ENCODE measurements at places on chromosomes 11 and 22.
A peak's percentile ranks its signal among the peaks of the same experiment; 100 is the strongest.

GRCh38 chr11:19441288-19441687, 200.5 kb upstream of the E2F8 start:
- DNase-seq, result peak; percentile 47

DNA sequence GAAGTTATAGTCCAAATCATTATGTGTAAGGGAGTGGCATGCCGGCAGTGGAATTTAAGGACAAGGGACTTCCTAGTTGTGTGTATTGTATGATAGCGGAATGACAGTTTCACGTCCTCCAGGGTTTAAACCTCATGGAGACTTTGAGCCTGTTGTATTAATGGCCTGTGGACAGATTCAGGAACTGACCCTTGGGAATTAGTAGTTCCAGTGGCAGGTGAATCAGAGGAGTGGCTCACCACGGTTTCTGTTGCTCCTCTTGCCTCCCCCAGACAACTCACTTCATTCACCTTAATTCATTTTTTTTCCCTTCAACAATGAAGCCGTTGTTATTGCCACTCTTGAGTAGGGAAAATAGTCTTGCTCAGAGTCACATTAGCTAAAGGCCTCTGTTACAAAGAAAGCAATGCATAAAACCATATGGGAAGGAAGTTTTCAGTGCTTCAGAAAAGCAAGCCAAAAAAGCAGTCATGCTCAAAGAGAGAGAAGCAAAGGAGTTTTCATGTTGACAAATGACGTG, 22.6 kb downstream of the AMOTL1 start:
- no peak for DNase-seq

GRCh38 chr11:118572061-118572980, at the start of gene ARCN1:
Gene ARCN1, plus strand, starts transcription at chr11:118572409. Its CDS starts 139 bp downstream, at chr11:118572548.
- DNase-seq, result peak; percentile 83

DNA sequence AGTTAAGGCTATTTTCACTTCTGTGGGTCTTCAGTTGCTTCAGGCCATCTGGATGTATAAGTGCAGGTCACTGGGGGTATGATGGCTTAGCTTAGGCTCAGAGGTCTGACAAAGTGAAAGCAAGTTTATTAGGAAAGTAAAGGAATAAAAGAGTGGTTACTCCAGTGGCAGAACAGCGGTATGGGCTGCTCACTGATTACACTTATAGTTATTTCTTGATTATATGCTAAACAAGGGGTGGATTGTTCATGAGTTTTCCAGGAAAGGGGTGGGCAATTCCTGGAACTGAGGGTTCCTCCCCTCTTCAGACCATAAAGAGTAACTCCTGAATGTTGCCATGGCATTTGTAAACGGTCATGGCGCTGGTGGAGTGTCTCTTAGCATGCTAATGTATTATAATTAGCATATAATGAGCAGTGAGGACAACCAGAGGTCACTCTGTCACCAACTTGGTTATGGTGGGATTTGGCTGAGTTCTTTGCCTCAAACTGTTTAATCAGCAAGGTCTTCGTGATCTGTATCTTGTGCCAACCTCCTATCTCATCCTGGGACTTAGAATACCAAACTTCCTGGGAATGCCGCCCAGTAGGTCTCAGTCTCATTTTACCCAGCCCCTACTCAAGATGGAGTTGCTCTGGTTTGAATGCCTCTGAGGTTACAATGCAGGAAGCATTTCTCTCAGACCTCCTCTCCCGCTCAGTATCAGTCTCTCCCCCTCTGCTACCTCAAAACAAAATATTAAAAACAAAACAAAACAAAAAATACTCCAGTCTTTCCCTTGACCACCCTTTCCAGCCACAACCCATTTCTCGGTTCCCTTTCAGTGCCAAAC, 106.6 kb upstream of the SLC22A12 start:
- DNase-seq, result no peak

- no peak for DNase-seq
Observed at GRCh38 chr11:132913886-132914285, 618.4 kb downstream of the OPCML start.

GRCh38 chr11:372809-373715, 3.8 kb downstream of the B4GALNT4 start:
- DNase-seq, result no peak

- DNase-seq, result no peak
Observed at GRCh38 chr22:35966314-35967045, 62.1 kb downstream of the RBFOX2 start.

DNA sequence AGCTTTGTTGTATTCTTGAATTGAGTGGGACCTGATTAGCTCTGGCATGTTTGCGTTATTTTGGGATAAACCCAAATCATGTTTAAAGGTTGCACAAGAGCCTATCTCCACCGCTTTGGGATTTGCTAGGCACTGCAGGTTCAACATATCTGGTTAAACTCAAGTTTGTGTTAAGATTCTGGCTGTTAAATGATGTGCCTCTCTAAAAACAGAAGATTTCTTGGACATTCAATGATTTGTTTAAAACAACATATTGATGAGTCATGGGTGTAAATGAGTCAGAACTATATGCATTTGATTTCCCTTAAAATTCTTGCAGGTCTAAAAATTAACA, 67.4 kb downstream of the AMOTL1 start:
- no peak for DNase-seq

- no peak for DNase-seq
Observed at GRCh38 chr11:23111527-23111926, 251.3 kb upstream of the CCDC179 start.

GRCh38 chr22:20423008-20423905, 14.4 kb downstream of the SCARF2 start:
- no peak for DNase-seq

- DNase-seq, result no peak
Observed at GRCh38 chr11:75188671-75189070, 37.8 kb downstream of the SLCO2B1 start.

GRCh38 chr11:71384561-71384960, 63.6 kb downstream of the DHCR7 start:
- no peak for DNase-seq

DNA sequence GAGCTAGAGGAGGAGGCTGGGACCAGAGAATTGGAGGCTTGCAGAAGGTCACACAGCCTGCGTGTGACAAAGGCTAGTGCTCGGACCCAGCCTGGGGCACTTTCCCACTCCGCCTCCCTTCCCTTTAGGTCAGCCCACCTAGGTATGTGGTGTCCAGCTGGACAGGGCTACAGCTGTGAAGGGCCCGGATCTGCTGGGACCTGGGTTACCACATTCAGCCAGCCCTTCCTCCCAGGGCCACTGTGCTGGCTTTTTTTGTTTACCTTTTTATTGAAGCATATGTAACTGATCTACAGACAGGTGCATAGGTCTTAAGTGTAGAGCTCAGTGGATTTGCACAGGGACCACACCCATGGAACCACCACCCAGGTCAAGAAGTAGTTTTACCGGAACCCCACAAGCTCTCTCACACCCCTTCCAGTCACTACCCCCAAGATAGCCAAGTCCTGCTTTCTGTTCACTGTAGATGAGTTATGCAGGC, 8.7 kb downstream of the CAPN5 start:
- peak; percentile 16 for DNase-seq

DNA sequence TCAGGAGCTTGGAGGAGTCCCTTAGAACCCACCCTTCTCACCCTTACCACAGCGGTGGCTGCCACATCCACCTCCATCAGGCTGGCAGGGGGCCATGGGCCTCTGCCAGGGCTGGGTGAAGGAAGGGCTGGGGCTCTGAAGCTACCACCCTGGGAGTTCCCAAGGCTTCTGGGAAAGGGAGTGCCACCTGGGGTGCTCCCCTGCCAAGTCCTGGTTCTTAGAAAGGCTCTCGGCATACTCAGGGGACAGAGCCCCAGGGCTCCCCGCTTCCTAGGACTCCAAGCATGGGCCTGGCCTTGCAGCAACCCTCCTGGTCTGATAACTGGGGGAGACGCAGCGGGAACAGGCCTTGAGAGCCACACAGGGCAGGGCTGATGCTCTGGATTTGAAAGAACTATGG, 438 bp upstream of the PLA2G3 start:
- no peak for DNase-seq

DNA sequence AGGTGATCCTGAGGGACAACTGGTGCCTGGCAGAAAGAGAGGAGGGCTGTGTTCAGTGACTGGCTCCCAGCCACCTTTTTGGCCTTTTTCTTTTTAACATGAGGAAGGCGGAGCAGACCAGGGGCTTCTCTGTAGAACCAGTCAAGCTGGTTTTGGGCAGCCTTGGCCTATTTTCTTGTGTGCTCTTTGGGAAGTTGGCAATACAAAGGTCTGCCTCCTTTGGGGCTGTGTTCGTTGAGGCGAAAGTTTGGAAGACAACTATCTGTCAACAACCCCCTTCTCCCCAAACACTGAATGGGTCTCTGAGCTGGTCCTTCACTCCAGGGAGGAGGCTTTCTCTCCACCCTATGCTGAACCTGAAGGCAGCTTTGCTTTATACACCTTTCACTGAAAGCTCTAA, 8.5 kb downstream of the MARK2 start:
- DNase-seq, result no peak

DNA sequence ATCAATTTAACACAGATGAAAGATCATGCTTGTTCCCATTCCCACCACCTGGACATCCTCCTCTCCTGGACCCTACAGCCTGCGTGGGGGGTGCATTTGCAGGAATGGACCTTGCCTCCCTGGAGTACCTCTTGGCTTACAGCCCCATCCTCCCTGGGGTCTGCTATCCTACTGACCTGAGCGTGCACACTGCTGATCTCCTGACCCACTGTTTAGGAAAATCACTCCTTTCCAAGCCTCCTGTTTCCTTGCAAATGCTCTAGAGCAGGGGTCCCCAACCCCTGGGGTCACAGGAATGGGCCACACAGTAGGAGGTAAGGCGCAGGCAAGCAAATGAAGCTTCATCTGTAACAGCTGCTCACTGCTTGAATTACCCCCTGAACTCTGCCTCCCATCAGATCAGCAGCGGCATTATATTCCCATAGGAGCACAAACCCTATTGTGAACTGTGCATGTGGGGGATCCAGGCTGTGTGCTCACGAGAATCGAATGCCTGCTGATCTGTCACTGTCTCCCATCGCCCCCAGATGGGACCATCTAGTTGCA, 88.2 kb upstream of the SEPTIN5 start:
- no peak for DNase-seq

DNA sequence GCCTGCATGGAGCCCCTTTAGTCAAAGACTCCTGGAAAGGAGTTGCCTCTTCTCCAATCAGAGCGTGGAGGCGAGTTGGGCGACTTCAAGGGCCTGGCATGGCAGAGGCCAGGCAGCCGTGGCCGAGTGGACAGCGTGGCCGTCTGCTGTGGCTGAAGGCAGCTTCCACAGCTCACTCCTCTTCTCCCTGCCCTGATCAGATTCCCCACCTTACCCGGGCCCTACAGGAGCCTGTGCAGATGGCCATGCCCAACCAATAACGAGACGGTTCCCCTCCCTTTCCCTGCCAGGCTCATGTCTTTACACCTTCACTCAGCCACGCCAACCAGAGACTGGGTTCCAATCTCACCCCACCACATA, 20.0 kb upstream of the SLC22A12 start:
- DNase-seq, result no peak

DNA sequence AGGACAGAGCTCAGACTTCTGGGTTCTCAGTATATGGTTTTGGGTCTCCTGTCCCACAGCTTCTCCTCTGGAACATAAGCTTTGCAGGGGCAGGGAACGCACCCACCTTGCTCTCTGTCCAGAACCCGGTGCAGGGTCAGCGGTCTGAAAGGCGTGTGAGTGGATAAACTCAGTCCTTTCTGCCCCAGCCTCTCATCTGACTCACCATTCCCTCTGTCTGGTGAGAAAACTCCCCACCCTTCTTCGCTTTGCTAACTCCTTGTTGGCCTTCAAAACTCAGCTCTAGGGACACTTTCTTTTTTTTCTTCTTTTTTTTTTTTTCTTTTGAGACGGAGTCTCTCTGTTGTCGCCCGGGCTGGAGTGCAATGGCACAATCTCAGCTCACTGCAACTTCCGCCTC, 68.9 kb upstream of the NUP50 start:
- no peak for DNase-seq

GRCh38 chr11:18493310-18493709, 33.4 kb downstream of the TSG101 start:
- DNase-seq, result no peak

GRCh38 chr11:131219646-131220045, 150.8 kb upstream of the NTM start:
- no peak for DNase-seq

DNA sequence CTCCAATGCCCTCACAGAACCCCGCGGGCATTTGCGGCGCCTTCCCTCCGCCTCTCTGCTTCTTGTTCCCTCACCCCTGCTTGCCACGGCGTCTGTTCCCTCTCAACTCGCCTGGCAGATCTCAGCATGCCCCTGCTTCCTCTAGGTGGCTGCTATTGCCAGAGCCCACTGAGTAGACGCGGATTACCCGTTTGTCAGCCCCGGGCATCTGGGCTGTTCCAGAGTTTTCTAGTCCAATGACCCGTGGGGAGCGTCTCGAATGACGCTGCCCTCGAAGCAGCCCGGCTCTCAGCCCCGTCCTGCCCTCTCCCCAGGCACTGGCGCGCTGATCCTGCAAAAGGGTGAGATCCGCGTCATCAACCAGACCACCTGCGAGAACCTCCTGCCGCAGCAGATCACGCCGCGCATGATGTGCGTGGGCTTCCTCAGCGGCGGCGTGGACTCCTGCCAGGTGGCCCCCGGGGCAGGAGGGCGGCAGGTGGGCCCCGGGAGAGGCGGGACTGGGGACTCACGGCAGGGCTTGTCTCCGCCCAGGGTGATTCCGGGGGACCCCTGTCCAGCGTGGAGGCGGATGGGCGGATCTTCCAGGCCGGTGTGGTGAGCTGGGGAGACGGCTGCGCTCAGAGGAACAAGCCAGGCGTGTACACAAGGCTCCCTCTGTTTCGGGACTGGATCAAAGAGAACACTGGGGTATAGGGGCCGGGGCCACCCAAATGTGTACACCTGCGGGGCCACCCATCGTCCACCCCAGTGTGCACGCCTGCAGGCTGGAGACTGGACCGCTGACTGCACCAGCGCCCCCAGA, 49.7 kb downstream of the ST14 start:
- DNase-seq, result peak; percentile 19

- no peak for DNase-seq
Observed at GRCh38 chr11:118319337-118319707, 14.8 kb downstream of the CD3E start.

GRCh38 chr11:128886406-128887124, 4.6 kb upstream of the KCNJ5 start:
- DNase-seq, result no peak

DNA sequence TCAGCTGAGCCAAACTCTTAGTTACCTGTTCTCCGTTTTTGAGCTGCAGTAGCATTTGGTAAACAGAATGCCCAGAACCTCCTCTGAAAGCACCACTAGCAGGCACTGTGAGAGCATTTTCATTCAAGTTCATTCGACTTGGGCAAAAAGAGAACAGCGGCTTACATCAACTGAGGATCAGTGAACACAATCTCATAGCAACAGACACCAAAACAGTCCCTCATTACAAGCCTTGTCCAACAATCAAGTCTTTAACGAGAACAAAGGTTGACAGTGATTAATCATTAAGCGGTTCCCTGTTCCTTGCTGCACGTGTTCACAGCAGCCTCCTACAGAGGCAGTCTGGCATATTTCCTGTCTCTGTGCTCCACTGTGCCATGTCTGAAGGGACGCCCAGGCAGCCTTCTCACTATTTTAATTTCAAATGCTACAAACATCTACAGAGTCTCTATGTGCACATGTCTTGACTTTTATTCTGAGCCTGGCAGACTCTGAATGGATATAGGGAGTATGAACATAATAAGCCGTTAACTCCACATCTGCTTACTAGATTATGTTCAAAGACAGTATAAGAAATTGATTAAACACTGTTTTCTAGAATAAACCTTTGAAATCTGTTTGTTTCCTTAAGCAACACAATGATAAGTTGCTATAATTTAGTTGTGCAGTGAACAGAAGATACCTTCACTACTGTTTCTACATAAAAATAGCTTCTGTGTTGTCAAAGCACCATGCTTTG, 88.3 kb upstream of the MTMR2 start:
- DNase-seq, result peak; percentile 45

- no peak for DNase-seq
Observed at GRCh38 chr22:47775686-47776085, 1013.2 kb downstream of the TBC1D22A start.

GRCh38 chr11:102792604-102793003, 5.4 kb downstream of the MMP1 start:
- DNase-seq, result no peak
